ENCODE measurements at places on chromosomes 5 and 9. TPM values are rescaled to one million over a fixed set of nuclear protein-coding genes. Genes with fewer than 3 reads are reported as not detected.

The WNT8A gene
- not detected for total RNA-seq

The FOXI1 gene
- not detected for total RNA-seq

The C9 gene
- not detected for total RNA-seq

The ZNF454 gene
- 4.2 TPM for total RNA-seq

DNA sequence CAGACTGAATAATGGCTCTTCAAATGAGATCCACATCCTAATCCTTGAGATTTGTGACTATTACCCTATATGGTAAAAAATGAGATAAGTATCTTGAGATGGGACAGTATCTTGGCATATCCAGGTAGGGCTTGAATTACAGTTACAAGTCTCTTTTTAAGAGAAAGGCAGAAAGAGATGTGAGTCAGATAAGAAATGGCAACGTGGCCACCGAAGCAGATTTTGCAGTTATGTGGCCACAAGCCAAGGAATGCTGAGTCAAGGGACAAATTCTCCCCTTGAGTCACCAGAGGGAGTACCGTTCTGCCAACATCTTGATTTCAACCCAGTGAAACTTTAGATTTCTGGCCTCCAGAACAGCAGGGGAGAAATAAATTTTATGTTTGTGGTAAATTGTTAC, 1983.0 kb upstream of the C9orf72 start:
- no peaks in the 10 kb centered on the region for H3K36me3 ChIP-seq
- no peaks in the 10 kb centered on the region for H3K4me1 ChIP-seq
- H3K4me3 ChIP-seq, result no peak overlapping the region
- no peaks in the 10 kb centered on the region for H3K27me3 ChIP-seq
- no peak overlapping the region for H3K27ac ChIP-seq
- DNase-seq, result no peak

GRCh38 chr5:111063709-111064322, 7.7 kb upstream of the TSLP start:
- H3K4me3 ChIP-seq, result no peak overlapping the region
- no peaks in the 10 kb centered on the region for H3K4me1 ChIP-seq
- no peaks in the 10 kb centered on the region for H3K27me3 ChIP-seq

- DNase-seq, result no peak
- H3K36me3 ChIP-seq, result no peaks in the 10 kb centered on the region
- peaks cover 11% of the 10 kb centered on the region for H3K4me1 ChIP-seq
- H3K27me3 ChIP-seq, result no peaks in the 10 kb centered on the region
- no peak overlapping the region for H3K4me3 ChIP-seq
Observed at GRCh38 chr5:120454094-120454798, 9.9 kb upstream of the PRR16 start.

- DNase-seq, result peak; percentile 84
- peak overlapping the region; percentile 65 for H3K4me3 ChIP-seq
- no peaks in the 10 kb centered on the region for H3K27me3 ChIP-seq
Observed at GRCh38 chr9:89606624-89607311, 2.0 kb downstream of the GADD45G start.

DNA sequence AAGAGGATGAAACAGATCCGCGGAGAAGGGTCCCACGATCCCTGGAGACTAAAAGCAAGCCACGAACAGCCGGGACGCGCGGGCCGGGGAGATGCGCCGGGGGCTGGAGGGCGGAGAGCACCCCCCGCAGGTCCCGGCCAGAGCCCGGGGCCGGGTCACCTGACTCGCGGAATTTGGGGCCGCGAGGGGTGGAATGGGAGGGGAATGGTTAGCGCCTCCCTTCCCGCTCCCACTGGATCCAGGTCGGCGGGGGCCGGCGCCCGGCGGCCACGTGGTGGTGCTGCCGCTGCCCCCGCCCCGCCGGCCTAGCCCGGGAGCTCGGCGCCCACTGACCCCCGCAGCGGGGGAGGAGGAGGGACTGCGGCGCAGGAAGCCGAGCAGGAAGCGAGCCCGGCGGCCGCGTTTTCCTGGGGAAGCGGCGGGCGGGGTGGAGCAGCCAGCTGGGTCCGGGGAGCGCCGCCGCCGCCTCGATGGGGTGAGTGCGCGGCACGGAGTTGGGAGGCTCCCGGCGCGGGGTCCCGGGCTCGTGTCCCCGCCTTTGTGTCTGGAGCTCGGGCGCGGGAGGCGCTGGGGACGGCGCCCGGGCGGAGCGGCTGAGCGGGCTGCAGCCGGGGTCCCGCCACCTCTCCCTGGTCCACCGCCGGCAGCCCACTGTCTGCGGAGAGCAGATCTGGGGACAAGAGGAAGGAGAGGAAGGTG, at the start of gene RAI14:
TSS of gene RAI14 (plus strand) at position 328 of the 699 bp plus-strand sequence. CDS start 30,592 bp downstream, outside the sequence.
- DNase-seq, result peak; percentile 87
- peak within 1 kb of the TSS; percentile 83 for H3K4me3 ChIP-seq
- H3K36me3 ChIP-seq, result no peaks in the 10 kb centered on the region
- H3K27ac ChIP-seq, result peak within 1 kb of the TSS; percentile 96
- H3K27me3 ChIP-seq, result no peaks in the 10 kb centered on the region
- peaks cover 17% of the 10 kb centered on the region for H3K4me1 ChIP-seq

DNA sequence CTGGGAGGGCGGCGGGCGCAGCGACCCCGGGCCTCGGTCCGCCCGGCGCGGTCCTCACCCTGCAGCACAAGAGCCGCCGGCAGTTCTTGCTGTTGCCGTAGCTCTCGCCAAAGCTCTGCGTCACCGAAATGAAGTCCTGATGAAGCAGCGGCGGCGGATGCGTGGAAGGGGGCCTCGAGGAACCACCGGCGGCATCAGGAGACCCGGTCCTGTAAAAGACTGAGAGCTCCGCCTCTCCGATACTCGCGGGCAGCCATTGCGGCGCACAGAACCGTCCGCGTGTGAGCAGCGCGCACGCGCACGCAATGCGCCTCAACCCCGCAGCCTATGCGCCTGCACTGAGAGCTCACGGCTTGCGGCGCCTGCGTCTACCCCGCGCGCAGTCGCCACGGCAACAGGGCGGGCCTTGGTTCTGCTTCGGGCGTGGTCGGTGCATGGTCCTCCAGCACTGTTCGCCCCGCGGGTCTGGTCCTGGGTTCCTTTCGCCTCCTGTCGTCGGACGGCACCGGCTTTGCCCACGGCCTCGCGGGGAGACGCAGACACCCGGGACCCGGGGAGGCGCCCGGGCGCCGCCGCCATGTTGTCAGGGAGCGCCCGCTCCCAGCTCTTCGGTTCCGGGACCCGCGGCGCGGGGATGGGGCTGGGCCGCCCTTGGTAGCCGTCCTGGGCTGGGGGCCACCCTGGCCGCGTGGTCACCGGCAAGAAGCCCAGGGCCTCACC, 9.3 kb upstream of the GRIN1 start:
- peak overlapping the region; percentile 34 for H3K27ac ChIP-seq
- H3K27me3 ChIP-seq, result no peaks in the 10 kb centered on the region
- peaks cover 14% of the 10 kb centered on the region for H3K4me1 ChIP-seq
- peak; percentile 88 for DNase-seq
- H3K4me3 ChIP-seq, result peak overlapping the region; percentile 74

GRCh38 chr9:129263836-129264235, 85.8 kb upstream of the IER5L start:
- no peak for DNase-seq
- H3K4me3 ChIP-seq, result no peak overlapping the region
- no peaks in the 10 kb centered on the region for H3K27me3 ChIP-seq
- no peak overlapping the region for H3K27ac ChIP-seq

- H3K4me1 ChIP-seq, result no peaks in the 10 kb centered on the region
- no peaks in the 10 kb centered on the region for H3K36me3 ChIP-seq
- no peak overlapping the region for H3K4me3 ChIP-seq
- no peaks in the 10 kb centered on the region for H3K27me3 ChIP-seq
- H3K27ac ChIP-seq, result no peak overlapping the region
- no peak for DNase-seq
Observed at GRCh38 chr5:62342476-62342837, 36.5 kb downstream of the KIF2A start.

DNA sequence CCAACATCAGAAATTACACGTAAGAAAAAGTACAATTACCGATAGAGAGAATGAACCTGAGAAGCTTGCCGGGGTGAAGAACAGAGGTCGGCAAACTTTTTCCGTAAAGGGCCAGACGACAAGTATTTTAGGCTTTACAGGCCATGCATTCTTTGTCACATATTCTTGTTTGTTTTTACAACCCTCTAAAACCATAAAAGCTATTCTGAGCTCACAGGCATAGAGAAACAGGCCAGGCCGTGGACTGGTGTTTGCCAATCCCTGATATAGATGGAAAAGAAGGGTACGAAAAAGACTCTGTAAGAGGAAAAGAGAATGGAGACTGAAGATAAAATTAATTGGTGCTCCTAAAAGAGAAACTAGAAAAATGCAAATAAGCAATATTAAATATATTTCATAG, 15.4 kb downstream of the SFXN1 start:
- no peak overlapping the region for H3K27ac ChIP-seq
- H3K4me3 ChIP-seq, result no peak overlapping the region
- peaks cover 19% of the 10 kb centered on the region for H3K36me3 ChIP-seq
- no peaks in the 10 kb centered on the region for H3K4me1 ChIP-seq

DNA sequence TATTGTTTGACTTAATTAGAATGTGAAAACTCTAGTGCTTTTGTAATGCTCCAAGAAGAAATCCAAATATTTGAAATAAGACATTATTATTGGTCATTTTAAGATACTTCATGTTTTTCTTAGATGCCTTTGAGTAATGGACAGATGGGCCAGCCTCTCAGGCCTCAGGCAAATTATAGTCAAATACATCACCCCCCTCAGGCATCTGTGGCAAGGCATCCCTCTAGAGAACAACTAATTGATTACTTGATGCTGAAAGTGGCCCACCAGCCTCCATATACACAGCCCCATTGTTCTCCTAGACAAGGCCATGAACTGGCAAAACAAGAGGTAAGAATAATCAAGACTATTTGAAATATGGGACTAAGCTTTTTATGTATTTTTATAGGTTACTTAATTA, 69.2 kb upstream of the SREK1 start:
- no peak overlapping the region for H3K4me3 ChIP-seq
- no peak overlapping the region for H3K27ac ChIP-seq
- no peaks in the 10 kb centered on the region for H3K36me3 ChIP-seq
- H3K4me1 ChIP-seq, result no peaks in the 10 kb centered on the region
- no peaks in the 10 kb centered on the region for H3K27me3 ChIP-seq

GRCh38 chr9:135078361-135078821, 9.1 kb upstream of the OLFM1 start:
- H3K36me3 ChIP-seq, result no peaks in the 10 kb centered on the region
- no peak overlapping the region for H3K4me3 ChIP-seq
- H3K4me1 ChIP-seq, result peaks cover 14% of the 10 kb centered on the region
- H3K27ac ChIP-seq, result no peak overlapping the region
- no peaks in the 10 kb centered on the region for H3K27me3 ChIP-seq

GRCh38 chr5:31987985-31988710, 186.0 kb downstream of the GOLPH3 start:
- no peaks in the 10 kb centered on the region for H3K27me3 ChIP-seq
- no peak overlapping the region for H3K4me3 ChIP-seq
- H3K27ac ChIP-seq, result no peak overlapping the region
- DNase-seq, result no peak

DNA sequence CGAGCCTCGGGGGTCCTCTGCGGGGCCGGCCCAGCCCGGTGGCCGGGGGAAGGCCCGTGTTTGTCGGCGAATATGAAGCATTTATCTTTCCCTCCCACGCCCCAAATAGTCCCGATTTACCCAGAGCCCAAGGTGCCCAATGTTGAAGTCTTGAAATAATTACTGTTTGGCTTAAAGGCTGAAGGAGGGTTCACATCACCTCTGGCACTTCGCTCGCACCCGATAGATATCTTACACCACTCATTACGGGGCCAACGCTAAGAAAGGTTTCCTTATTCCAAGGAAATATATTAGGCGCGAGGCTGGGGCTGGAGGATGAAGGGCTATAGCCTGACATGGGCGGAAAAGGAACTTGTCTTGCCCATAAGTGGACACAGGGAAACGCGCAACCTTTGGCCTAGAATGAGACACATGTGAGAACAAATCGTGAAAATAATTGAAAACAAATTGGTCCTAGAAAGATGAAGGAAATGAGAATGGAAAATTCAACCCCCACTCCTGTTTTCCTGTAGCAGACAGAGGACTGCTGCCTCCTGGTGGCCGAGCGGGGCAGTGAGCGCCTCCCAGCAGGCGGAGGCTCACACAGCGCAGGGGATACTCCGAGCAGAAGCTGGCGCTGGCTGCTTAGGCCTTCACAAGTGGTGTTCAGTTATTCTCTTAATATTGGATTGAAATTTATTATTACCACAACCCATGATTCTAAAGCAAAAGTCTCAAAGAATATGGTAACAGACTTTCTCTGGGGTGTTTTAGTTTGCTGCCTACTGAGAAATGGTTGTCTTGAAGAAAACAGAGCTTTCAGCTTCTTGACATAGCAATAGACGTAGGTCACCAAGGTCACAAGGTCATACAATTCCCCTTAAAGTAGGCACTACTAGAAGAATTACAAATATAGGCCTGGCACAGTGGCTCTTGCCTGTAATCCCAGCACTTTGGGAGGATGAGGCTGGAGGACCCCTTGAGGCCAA, 7.9 kb downstream of the CCL21 start:
- H3K27me3 ChIP-seq, result no peaks in the 10 kb centered on the region
- peak; percentile 83 for DNase-seq
- H3K4me1 ChIP-seq, result no peaks in the 10 kb centered on the region
